ENCODE measurements at places on chromosomes 7 and 10.

GRCh38 chr7:68969571-68969970 lies 628.7 kb upstream of the AUTS2 start:
- DNase-seq = no peak

GRCh38 chr7:33109758-33110238 lies 594 bp upstream of the RP9 start:
- DNase-seq = no peak

- no peak for DNase-seq
Measured at GRCh38 chr10:131667047-131667446, 233.8 kb upstream of the PPP2R2D start.

DNA sequence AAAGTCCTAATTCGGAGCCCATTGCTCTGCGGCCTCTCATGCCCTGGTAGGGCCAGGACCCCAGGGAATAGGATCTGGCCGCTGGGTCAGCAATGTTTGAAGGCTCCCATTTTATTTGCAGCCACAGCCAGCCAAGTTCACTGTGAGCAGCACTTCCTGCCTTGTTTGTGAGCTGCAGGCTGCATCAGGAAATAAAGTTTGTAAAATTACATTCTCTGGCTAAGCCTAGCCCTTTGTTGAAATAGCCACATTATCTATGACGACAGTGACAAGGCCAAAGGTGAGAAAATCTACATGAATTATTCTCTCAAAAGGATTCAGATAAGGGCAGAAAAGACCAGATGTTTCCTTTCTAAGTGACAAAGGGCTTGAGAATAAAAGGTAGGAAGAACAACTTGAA lies 23.7 kb upstream of the ITGB1 start:
- no peak for DNase-seq

DNA sequence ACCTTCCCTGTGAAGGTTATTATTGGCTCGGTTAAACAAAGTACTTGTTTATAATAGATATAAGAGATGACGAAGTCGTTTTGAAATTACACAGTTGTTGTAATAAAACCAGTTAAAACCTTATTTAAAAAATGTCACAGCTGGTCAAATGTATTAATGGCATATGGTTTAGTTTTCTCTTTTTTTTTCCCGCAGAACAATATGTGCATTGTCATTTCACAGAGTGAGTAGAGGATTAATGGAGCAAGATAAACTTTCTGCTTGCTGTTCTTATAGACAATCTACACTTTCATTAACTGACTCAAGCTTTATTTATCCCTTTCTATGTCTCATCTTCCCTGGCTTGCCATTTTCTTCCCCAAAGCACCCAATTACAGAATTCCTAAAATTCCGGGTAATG lies 404.3 kb upstream of the NPVF start:
- no peak for DNase-seq

GRCh38 chr10:72235544-72236279 lies 19.6 kb upstream of the ASCC1 start:
- no peak for DNase-seq

GRCh38 chr10:109588259-109588658 lies 335.1 kb downstream of the XPNPEP1 start:
- DNase-seq = no peak

- DNase-seq = no peak
Measured at GRCh38 chr7:78296046-78296597, 497.5 kb downstream of the PHTF2 start.

GRCh38 chr10:132556994-132557441 lies 19.4 kb downstream of the INPP5A start:
- no peak for DNase-seq

- no peak for DNase-seq
Measured at GRCh38 chr7:12161146-12161545, 49.9 kb upstream of the TMEM106B start.

DNA sequence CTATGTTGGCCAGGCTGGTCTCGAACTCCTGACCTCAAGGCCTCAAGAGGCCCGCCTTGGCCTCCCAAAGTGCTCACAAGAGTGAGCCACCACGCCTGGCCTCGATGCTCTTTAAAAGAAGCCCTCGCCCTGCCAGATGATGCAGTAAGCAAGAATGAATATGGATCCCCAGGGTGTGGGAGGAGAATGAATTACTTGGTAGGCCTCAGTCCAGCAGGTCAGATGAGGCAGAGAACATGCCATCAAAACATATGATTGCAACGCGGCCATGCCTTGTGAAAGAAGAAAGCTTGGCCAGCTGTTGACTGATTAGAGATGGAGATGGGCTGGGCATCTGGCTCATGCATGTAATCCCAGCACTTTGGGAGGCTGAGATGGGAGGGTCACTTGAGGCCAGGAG lies 68.7 kb downstream of the CAMK1D start:
- DNase-seq = no peak

DNA sequence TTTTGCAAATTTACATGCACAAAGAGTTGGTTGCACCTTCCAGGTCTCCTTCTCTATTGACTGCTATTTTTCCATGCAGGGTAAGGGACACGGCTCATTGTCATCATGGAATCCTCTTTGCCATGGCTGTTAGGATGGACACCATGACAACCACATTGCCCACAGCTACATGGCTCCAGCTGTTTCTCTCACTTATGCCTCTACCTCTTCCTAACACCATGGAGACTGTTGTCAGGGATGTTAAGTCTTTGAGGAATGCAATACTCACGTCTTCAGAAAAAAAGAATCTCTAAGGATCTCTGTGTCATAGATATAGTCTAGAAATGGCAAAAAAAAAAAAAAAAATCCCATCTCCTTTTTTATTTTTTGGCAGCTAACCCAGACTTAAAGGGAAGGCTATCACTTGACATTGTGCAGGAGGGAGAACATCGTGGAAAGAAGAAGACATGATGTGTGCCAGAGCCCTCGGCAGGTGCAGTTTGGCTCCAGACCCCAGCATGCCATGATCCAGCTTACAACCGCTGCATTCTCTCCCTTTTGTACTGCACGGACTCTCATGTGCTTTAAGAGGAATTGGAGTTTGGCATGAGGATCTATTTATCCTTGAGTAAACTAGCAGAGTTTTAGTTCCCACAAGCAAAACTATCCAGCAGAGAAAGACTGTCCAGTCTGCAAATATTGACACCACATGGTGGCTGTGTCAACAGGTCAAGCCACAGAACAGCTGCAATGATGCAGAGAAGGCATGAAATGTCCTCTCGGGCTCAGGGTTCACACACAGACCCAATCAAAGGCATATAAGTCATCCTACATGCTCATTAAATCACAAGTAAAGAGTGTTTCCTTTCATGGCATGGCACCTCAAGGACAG lies 70.8 kb downstream of the FRMD4A start:
- no peak for DNase-seq

- no peak for DNase-seq
Measured at GRCh38 chr10:124478515-124478914, 16.9 kb downstream of the LHPP start.

- DNase-seq = no peak
Measured at GRCh38 chr7:113371416-113372043, 253.2 kb upstream of the SMIM30 start.

DNA sequence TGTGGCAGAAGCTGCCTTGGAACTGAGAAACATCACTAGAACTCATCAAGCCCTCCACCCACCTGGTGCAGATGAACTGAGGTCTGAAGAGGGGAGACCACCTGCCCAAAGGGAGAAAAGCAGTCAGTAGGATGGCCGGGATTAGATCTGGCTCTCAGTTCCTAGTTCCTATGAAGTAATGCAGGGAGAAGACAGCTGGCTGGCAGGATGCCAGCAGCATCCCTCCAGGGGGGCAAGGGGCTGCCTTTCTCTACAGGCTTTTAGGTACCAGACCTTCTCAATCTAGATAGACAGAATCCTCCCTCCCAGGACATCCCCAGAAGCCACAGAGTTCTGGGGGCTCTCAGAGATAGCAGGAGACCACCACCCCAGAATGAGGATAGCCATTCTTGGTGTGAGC lies 7.8 kb downstream of the CRHR2 start:
- DNase-seq = no peak

GRCh38 chr7:139660317-139661042 lies 117.3 kb downstream of the HIPK2 start:
- no peak for DNase-seq

GRCh38 chr10:46330894-46331293 lies 44.1 kb downstream of the ANTXRL start:
- no peak for DNase-seq

GRCh38 chr10:77554996-77555397 lies 82.6 kb downstream of the KCNMA1 start:
- DNase-seq = no peak

DNA sequence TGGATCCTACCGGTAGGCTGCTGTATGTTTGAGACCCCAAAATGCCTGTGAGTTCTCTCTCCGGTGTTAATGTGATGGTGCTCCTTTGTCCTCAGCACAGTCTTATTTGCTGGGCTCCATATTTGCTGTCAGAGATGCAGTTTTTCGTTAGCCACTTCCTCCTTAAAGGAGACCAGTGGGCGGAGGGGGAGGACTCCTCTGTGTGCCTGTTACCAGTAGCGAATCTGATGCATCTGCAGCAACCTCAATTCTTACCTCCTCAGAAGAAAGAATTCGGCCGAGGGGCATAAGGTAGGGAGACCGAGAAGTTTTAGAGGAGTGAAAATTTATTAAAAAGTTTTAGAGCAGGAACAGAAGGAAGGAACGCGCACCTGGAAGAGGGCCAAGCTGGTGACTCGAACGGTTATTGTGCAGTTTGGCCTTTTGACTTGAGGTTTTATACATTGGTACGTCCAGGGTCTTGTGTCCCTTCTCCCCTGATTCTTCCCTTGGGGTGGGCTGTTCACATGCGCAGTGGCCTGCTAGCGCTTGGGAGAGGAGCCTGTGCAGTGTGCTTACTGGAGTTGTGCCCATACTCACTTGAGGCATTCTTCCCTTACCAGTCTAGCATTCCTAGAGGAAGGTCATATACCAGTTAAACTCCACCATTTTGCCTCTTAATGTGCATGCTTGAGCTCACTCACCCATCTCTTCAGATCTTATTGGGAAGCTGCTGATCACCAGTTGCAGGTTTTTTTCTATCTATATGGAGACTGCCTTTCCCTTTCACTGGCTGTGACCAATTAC lies 49.5 kb downstream of the GNAI1 start:
- DNase-seq = no peak

GRCh38 chr7:39375047-39375873 lies 190.9 kb upstream of the YAE1 start:
- DNase-seq = no peak

GRCh38 chr7:91181949-91182348 lies 82.3 kb upstream of the FZD1 start:
- DNase-seq = no peak

DNA sequence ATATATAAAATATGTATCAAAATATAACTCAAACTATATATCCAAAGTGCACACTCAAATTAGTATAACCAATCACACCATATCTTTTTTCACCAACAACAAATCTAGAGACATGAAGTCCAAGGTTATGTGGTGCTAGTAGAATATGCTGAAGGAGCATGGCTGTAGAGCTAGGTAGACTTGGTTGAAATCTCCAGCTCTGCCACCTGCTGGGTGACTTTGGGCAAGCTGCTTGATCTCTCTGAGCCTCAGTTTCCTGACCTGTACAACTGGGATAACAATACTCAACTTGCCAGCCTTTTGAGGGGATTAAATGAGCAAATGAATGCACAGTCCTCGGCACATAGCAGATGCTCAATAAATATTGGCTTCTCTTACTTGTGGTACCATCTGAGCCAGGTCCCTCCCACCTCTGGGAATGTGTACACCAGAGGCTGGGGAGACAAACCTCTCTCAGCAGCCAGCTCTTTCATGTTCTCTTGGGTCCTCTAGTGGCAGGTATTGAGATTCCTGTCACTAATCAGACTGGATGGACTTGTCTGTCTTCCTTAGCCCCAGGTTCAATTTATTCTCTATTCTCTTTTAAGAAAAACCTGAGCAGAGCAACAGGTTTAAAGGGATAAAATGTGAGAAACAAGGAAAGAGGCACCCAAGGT lies 94.3 kb upstream of the PDE1C start:
- DNase-seq = no peak

- DNase-seq = no peak
Measured at GRCh38 chr10:72525277-72525676, 100.6 kb downstream of the MICU1 start.

Measured in activated CD4-positive, alpha-beta T cell treated with anti-CD3 and anti-CD28 coated beads, Interleukin-2, amount 50 U/mL, for 48 hours (primary cell).